ENCODE measurements at places on chromosomes 7 and 10.

GRCh38 chr7:151320263-151320845, 21.3 kb upstream of the NUB1 start:
- no peak for DNase-seq

DNA sequence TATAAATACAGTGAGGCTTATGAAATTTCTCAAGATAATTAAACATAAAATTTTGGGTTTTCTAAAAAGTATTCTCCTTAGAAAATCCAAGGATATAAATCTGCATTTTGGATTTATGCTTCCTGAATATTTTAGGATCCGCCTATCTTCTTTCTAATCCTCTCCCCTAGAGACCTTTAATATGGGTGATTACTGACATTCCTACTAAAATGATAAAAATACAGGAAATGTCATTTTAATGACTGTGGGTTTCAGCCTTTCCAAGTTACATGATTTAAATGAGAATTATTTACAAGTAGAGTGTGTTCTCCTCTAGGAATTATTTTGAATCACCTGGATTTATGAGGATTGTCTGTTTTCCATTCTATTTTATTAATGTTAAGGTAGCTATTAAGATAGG, 150.4 kb downstream of the C7orf25 start:
- no peak for DNase-seq

DNA sequence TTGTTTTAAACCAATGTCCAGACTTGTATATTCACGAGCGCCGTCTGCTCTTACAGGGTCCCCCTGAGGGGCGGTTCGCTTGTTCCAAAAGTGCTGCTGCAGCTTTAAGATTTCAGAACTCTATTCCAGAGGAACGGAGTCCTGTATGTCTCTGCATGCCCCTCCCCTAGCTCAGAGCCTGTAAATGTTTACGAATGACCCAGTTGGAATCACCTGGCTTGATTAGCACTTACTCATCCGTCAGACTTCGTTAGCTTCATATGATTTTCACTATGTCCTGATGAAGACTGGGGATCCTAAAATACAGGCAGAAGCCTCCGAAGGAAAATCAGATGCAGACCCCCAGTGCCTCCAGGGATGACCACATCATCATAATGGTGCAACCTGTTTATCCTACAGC, 4.5 kb upstream of the CHST15 start:
- no peak for DNase-seq

GRCh38 chr10:6065835-6066234, 3.7 kb upstream of the IL2RA start:
- no peak for DNase-seq

GRCh38 chr10:50621968-50622705, 1.6 kb downstream of the SGMS1 start:
- peak; percentile 77 for DNase-seq

DNA sequence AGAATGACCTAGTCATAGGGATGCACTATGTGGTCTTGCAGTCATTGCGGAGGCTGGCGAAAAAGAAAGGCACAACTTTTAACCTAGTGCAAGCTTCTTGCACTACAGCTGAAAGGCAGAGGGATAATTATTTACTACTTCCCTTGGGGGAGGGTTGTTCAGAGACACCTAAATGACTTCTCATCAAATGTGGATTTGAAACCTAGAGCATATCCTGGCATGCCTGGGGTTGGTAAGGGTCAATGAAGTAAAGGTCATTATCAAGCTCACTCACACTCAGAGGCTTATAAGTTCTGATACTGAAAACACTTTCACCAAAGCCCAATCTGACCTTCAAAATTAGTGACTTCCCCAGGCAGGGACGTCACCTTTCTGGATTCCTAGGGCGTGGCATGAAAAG, 108.9 kb upstream of the AMPH start:
- DNase-seq: no peak

DNA sequence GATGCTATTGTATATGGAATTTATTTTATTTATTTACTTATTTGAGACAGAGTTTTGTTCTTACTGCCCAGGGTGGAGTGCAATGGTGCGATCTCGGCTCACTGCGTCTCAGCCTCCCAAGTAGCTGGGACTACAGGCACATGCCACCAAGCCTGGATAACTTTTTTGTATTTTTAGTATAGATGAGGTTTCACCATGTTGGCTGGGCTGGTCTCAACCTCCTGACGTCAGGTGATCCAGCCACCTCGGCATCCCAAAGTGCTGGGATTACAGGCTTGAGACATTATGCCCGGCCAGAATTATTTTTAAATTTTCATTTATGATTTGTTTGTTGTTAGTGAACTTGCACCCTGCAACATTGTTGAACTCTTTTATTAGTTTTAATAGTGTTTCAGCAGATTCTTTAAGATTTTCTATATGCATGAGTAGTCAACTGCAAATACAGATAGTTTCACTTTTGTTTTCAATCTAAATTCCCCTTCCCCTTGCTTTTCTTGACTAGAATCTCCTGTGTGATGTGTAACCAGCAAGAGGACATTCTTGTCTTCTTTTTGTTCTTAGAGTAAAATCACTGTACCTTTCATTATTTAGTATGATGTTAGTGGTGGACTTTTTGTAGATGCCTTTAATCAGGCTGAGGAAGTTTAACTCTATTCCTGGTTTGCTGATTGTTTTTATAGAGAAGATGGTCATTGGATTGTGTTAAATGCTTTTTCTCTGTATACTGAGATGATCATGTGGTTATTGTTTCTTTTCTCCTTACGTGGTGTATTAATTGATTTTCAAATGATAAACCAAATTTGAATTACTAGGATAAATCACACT, 27.8 kb downstream of the ZNF33A start:
- DNase-seq: peak; percentile 11

DNA sequence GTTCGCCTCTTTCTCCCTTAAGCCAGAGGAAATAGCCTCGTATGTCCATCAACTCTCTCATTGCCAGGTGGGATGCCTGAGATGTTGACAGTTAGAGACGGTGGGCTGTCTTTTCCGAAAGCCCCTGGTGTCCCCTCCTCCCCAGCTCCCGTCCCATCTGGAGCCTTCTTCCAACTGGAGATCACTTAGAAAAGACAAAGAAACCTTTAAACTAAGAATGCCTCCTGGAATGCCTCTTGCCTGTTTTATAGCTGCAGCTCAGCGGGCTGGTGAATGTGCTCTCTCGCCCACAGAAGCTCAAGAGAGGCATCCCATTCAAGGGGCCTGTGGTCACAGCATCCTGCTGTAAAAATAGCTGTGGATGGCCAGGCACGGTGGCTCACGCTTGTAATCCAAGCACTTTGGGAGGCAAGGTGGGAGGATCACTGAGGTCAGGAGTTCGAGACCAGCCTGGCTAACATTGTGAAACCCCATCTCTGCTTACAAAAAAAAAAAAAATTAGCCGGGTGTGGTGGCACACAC, 5.2 kb upstream of the MYL10 start:
- DNase-seq: no peak

GRCh38 chr10:23918839-23919238, 290.1 kb upstream of the KIAA1217 start:
- DNase-seq: no peak

DNA sequence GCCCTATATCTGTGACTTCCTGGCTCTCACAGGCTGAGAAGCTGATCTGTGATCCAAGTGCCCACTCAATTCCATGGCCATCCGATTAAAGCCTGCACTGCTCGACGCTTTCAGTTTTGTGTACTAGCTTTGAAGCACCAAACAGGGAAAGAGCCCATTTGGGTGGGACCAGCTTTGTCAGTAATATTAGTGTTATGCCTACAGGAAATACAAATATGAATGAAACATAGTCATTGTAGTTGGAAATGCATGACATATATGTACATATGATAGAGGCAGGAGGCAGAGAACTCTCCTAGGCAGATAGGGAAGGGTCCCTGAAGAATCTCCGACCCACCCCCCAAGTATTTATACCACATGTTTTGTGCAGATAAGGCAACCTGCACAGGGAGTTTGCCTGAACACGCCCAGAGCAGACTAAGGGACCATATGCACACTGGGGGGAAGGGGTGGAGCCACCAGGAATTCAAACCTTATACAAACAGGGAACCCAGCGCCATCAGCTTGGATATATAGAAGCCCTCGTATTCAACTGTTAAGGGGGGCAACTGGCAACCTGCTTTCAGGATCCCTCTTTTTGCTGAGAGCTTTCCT, 653.2 kb downstream of the PARD3 start:
- DNase-seq: no peak

DNA sequence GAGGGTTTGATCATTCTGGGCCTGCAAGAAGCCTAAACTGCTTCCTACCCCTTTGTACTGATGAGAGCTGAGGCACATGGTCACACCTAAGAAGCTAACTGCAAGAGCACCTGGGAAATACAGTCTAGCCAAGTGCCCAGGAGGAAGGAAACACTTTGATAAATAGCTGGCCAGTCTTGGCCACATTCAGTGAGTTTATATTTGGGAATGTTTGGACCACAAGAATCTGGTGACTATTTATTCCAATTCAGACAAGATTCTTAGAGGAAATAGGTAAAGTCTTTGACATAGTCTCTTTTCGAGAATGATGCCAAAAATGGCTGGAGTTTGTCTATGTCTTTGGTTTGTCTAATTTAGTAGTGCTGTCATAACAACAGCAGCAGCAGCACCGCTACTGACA, 213.6 kb downstream of the KIF20B start:
- no peak for DNase-seq

DNA sequence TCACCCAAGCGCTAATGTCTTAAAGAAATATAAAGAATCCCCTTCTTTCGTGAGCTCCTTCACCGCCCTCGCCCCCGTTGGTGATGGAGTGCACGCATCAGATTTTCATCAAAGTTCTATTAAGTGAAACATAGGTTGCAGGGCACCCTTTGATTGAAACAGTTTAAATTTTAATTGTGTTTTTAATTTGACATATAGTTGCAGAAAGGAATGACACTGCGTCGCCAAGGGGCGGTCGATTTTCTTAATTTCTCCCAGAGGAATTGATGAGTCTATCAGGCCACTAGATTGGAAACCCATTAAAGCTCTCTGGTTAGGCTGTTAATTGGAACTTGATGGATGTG, 4.1 kb upstream of the HMX2 start:
- no peak for DNase-seq

GRCh38 chr7:34322841-34323240, 335.2 kb upstream of the NPSR1 start:
- DNase-seq: no peak

GRCh38 chr10:99329304-99329553, at the start of gene CNNM1:
Gene CNNM1 (plus strand): TSS chr10:99329356. CDS start chr10:99329388, 32 bp downstream.
- peak; percentile 26 for DNase-seq

DNA sequence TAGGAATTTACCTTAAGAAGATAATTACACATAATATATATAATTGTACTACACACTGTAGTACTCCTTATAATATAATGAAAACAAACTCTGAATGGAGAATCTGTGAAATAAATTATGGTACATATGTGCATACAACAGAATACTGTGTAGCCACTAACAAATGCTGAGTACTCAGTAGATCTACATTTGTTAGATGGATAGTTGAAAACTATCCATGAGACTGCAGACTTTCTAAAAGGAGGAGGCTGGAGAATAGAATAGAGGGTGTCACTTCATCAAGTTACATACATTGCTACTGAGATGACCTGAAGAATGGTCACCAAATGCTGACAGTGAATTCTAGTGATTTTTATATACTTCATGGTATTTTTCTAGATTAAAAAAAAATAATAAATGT, 68.7 kb upstream of the OGDHL start:
- no peak for DNase-seq

GRCh38 chr10:51117794-51118193, 43.5 kb downstream of the PRKG1 start:
- DNase-seq: no peak

DNA sequence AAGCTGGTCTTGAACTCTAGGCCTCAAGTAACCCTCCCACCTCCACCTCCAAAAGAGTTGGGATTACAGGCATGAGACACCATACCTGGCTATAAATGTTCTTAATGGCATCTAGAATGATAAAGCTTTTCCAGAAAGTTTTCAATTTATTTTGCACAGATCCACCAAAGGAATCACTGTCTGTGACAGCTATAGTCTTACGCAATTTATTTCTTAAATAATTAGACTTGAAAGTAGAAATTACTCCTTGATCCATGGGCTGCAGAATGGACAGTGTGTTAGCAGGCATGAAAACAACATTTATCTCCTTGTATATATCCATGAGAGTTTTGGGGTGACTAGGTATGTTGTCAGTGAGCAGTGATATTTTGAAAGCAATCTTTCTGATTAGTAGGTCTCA, 33.8 kb downstream of the GALNT11 start:
- no peak for DNase-seq
